ENCODE measurements at places on chromosomes 1 and 21.

DNA sequence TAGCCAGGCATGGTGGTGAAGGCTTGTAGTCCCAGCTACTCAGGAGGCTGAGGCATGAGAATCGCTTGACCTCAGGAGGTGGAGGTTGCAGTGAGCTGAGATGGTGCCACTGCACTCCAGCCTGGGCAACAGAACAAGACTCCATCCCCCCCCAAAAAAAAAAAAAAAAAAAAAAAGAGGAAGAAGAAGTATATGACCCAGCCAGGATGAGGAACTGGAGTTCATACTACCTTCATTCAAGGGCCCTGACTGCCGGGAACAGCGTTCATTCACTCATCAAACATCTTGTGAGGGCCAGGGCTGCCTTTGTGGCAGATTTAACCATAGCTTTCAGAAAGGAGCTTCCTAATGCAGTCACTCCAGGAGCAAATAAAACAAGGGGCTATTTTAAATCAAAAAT, 127.6 kb downstream of the MRPS6 start:
- no peak for DNase-seq

GRCh38 chr1:243580072-243580471, 270.0 kb downstream of the AKT3 start:
- DNase-seq, result no peak

- DNase-seq, result no peak
Observed at GRCh38 chr1:4710592-4711415, 56.4 kb downstream of the AJAP1 start.

GRCh38 chr1:45123358-45123757, 83.0 kb downstream of the ZSWIM5 start:
- DNase-seq, result no peak

DNA sequence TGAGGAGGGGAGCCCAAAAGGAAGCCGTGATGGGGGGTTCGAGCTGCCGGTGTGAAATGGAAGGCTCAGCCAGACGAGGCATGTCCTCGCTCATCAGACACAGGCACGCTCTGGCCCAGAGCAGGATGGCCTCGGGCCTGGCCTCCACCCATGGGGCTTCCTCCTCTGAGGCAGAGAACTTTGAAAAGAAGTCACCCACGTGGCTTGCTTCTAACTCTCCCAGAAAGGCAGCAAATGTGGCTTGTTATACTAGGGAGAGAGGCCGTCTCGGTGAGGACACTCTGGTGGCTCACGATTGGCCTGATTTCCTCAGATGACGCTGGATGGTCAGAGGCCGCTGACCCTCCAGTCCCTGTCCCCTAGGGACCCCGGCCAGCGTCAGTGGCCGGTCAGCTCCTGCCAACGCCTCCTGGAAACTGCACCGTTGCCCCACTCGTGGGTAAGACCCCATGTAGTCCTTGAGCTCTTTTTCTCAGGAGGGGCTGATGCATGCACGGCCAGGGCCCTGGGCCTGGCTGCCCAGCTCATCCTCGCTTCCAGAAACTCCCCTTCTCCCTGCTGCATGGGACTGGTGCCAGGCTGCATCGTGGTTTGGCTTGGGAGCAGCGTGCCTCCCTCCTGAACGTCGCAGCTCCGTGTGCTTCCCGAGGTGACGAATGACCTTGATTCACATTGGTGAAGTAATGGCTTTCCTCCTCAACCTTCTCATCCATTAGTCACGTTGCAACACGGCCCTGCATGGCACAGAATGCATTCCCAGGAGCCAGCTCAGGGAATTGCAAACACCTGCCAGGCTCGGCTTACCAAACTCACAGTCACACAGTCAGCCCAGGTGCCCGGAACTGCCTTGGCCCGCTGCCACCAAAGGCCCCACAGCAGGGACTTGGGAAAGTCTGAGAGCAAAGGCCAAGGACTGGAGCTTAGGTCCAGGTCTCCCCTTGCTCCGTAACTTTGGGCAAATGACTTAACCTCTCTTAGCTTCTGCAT, 58.8 kb downstream of the TOMM20 start:
- DNase-seq, result no peak

DNA sequence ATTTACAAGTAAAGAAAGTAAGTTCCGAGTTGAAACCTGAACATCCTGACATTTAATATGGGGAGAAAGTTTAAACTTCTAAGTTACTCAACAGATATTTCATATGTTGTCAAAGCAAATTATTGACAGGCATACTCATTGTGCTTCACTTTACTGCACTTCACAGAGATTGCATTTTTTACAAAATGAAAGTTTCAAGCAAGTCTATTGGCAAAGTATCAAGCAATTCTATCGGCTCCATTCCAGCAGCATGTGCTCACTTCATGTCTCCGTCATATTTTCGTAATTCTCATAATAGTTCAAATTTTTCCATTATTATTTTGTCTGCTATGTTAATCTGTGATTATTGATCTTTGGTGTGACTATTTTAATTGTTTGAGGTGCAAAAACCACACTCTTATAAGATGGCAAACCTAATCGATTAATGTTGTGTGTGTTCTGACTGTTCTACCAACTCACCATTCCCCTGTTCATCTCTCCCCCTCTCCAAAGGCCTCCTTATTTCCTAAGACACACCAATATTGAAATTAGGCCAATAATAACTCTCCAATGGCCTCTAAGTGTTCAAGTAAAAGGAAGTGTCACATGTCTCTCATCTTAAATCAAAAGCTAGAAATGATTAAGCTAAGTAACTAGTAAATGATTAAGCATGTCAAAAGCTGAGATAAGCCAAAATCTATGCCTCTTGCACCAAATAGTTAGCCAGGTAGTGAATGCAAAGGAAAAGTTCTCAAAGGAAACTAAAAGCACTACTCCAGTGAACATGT, 68.2 kb upstream of the BCL9 start:
- DNase-seq, result no peak

GRCh38 chr1:4275083-4275482, 375.0 kb upstream of the C1orf174 start:
- DNase-seq, result no peak

DNA sequence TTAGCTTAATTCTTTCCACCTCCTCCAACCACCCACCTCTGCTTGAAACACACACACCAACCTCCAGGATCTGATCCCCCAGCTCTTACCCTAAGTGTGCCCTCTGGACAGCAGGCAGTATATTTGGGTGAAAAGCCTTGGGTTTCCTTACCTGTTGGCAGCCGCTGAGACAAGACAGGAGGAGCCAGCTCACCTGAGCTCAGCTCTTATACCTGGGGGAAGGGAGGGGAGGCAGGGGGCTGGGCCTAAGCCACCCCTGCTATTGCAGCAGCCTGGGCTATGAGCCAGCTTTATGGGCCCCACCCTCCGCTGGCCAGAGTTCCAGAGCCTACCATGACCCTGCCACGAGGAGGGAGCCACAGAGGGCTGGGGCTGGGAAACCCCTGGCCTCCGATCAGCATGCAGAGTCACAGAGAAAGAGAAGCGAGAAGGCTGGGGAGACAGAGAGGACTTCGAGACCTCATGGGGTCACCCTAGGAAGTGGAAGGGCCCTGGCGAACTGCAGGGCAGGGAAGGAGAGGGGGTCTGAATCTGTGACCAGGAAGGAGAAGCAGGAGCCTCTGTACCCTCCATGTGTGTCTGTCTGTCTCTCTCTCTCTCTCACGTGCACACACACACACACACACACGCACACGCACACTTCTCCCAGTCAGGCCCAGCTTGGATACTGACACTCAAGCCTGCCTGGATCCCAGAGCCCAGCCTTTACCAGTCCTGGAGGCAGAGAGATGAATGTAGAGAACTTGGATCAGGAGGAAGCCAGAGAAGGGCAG, at the start of gene S100A14:
Gene S100A14, minus strand, starts transcription at position 182 of the 773 bp plus-strand sequence. CDS start 467 bp downstream, outside the sequence.
- no peak for DNase-seq

GRCh38 chr1:31690921-31691320, 12.9 kb downstream of the COL16A1 start:
- DNase-seq, result no peak

DNA sequence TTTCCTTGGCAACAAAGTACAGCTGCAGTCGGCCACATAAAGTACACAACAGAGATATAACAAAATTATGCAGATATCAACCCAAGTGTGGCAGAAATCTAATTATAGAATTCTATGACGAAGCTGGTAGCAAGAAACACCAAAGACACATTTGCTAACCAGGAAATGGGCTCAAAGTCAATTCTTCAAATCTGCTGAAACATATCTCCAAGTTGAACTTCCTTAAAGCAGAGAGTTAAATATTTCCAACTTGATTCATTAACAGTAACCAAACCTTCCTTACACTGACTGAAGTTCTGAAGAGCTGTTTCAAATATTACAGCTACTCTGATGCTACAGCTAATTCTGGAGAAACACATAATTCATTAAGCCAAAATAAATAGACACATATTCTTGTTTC, 67.6 kb upstream of the SDC3 start:
- DNase-seq, result no peak

GRCh38 chr1:56331892-56332567, 247.3 kb downstream of the PLPP3 start:
- DNase-seq, result no peak

DNA sequence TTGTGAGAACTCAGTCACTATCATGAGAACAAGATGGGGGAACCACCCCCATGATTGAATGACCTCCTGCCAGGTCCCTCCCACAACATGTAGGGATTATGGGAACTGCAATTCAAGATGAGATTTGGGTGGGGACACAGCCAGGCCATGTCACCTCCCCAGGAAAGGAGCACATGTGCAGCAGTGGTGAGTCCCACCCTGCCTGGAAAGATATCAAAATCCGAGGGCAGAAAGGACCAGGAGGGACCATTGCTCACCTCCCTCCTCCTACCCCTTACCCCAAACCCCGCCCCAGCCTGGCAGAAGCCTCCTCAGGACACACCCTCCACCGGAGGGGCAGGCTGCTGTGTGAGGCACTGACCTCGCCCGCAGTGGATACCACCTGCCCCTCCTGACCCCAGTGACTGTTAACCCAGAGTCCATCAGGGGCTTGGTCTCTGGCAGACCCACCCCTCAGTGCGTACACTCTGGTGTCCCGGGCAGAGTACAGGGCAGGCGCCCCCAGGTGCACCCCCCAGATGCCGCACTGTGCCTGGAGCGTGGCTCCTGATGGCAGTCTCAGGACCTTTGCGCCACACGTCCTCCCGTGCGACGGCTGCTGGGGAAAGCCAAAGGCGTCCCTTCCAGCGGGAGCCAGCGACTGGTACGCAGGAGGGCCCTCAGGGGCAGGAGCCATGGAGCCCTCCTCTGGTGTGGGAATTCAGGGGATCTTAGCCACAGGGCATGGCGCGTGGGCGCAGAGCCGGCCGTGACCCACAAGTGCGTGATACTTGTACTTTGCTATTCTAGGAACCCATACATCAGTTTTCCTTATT, 20.9 kb downstream of the PDXK start:
- no peak for DNase-seq

GRCh38 chr1:87880764-87881163, 552.1 kb downstream of the LMO4 start:
- DNase-seq, result no peak

GRCh38 chr1:197675583-197676208, 99.6 kb downstream of the DENND1B start:
- DNase-seq, result no peak

- no peak for DNase-seq
Observed at GRCh38 chr1:217674028-217674729, 43.0 kb downstream of the SPATA17 start.

- no peak for DNase-seq
Observed at GRCh38 chr1:180281490-180281889, 51.4 kb downstream of the LHX4 start.

DNA sequence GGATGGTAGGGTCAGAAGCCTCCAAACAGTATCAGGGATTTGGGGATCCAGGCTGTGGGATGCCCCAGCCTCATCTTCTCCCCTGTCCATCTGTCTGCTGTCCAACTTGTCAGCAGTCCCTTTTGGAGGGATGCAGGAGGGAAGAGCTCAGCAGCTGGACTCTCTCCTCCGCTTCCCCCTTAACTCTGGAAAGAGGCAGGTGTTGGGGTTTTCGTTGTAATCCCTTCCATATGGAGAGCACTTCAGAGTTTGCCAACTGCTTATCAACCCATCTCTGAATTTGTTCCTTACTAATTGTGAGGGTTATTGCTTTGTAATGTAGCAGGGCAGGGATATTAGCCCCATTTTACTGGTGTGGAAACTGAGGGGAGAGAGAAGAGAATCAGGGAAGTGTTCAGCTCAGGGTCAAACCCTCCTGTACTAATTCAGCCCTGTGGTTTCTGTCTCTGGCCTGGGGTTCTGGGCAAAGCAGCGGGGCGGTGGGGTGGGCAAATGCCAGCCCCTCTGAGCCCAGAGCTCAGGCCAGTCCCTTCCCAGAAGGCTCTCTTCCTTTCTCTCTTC, 3.2 kb downstream of the CITED4 start:
- no peak for DNase-seq

DNA sequence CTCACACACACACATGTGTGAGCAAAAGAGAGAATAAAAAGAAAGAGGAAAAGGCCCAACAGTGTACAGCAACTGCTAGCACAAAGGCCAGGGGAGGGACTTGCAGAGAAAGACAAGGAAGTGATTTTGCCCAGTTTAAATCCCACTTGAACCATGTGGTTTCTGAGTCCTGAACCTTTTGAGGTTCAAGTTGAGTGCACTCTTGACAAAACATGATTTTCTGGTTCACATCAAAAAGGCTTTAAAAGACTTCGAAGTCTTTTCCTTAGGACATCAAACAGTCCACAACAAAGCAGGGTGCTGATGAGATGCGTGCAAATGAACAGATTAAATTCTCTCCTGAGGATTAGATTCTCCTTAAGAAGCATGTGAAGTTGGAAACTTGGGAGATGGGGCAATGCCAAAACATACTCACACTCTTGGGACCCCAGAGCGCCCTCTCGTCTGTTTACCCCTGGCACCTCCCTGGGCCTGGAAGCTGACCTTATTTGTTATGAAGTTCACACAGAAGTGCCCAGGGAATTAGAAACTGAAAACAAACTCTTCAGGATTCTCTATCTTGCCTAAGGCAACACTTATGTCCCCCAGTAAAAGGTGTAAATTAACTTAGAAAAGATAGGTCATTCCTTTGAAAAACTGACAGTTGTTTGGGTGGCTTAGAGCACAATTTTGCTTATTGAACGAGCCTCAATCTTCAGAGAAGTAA, 31.5 kb downstream of the RNF220 start:
- no peak for DNase-seq

DNA sequence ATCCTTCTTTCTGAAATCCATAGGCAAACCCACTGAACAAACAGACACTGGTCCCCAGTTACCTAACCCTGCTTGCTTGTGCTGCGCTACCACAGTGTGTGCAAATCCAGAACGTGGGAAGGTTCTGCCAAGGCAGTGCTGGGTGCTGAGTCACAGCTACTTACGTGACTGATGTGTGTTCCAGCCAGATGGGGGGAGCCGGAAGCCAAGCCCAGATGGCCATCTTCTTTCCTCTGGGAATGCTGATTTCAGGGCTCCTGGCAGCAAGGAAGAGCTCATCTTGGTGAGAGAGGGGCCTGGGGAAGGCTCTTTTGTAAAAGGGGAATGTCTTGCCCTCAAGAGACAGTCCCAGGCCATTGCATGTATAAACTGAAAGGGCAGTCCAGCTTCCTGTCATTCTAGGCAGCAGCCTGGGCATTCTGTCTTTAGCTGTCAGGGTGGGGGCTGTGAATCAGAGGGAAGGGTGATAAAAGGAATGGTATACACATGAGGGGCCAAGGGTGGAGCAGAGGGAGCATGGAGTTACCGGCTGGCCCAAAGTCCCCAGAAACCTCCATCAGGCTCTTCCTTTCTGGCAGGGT, 54.1 kb downstream of the CD46 start:
- DNase-seq, result no peak

All from activated gamma-delta T cell (primary cell).